Right ventricle myocardium superior (tissue), 1 donor: ENCODE measurements at places on chromosomes 13 and 19.
A peak's percentile ranks its signal among the peaks of the same experiment; 100 is the strongest.

DNA sequence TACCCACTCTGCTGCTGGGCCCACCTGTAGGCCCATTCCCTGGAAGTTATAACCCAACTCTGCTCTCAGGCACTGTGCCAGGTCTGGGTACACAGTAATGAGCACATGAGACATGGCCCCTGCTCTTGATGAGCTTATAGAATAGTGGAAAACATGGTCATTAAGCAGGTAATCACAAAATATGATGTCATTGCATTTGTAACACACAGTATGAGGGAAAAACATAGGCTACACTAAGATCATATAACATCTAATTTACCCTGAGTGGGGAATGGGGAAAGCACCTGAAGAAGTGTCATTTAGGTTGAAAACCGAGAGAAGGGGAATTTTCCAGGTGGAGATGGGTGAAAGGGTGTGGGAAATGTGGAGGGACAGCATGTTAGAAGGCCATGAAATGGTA, 3.9 kb upstream of the CNMD start:
- DNase-seq = no peak

GRCh38 chr13:44249431-44249836, 124.2 kb upstream of the SERP2 start:
- peak; percentile 86 for DNase-seq

DNA sequence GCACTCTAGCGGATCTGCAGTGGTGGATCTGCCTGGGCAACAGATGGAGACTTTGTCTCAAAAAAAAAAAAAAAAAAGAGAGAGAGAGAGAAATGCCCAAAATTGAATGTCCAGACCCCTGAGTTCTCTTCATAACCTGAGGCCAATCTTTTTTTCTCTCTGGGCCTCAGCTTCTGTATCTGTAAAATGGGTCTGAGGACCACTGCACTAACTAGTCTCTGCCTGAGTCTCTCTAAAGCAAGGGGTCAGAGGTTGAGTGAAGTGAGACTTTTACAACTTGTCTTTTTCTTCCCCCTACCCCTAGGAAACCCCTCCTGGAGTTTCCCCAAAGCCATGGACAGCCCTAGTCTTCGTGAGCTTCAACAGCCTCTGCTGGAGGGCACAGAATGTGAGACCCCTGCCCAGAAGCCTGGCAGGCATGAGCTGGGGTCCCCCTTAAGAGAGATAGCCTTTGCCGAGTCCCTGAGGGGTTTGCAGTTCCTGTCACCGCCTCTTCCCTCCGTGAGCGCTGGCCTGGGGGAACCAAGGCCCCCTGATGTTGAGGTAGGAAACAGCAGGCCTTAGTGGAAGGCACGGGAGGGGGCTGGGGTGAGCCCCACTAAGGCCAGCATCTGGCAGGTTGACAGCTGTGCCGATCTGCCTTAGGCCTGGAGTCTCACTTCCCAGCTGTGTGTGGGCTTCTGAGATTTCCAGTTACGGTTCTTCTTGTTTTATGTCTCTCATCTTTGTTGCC, 1.8 kb downstream of the TMEM91 start:
- DNase-seq = no peak

DNA sequence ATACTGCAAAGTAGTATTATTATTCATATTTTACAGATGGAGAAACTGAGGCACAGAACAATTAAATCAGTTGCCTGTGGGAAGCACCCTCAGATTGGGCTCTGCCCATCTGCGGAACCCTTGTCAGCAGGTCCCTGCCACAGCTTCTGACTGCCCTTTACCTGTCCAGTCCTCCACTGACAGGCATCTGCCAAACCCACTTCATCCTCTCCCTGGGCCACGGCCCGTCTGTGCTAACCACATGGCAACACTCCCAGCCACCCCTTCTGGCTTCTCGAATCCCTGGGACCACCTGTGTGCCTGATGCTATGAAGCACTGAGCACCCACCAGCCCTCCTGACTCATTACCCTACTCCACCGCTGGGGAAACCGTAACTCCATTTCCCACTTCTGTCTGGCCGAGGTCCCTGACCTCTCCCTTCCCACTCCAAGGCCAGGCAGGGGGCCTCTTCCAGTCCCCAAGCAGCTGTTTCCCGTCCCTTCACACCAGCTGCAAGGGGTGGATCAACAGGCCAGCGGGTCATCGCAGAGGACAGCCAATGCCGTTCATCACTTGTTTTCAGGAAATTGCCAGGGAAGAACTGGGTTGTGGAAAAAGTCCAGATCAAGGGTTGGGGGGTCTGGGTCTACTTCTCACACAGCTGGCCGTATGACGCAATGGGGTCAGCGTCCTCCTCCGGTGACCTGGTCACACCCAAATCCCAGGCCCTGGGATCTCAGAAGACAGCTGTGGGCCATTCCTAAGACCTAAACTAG, 2.5 kb downstream of the KANK3 start:
- peak; percentile 82 for DNase-seq

GRCh38 chr19:14507704-14508542, 10.3 kb downstream of the DNAJB1 start:
- DNase-seq = no peak
